ENCODE measurements at places on chromosomes 5 and 9. TPM values are rescaled to one million over a fixed set of nuclear protein-coding genes. Genes with fewer than 3 reads are reported as not detected.

The CRAT gene
- total RNA-seq = 8.9 TPM

The SLC36A2 gene
- not detected for total RNA-seq

The TOR1B gene
- 24.9 TPM for total RNA-seq

The RLN1 gene
- total RNA-seq = not detected

The MRPS30 gene
- total RNA-seq = 99.0 TPM

The DRD1 gene
- 10.0 TPM for total RNA-seq

The PCDHAC1 gene
- total RNA-seq = not detected

The ELAVL2 gene
- total RNA-seq = 0.08 TPM

The CWC27 gene
- 27.7 TPM for total RNA-seq

GRCh38 chr5:141825241-141825671 lies 53.0 kb downstream of the PCDH1 start:
- no peaks in the 10 kb centered on the region for H3K27me3 ChIP-seq
- H3K36me3 ChIP-seq = no peaks in the 10 kb centered on the region
- DNase-seq = no peak
- no peak overlapping the region for H3K4me3 ChIP-seq
- no peak overlapping the region for H3K27ac ChIP-seq

- H3K27me3 ChIP-seq = no peaks in the 10 kb centered on the region
- H3K27ac ChIP-seq = no peak overlapping the region
- H3K4me3 ChIP-seq = no peak overlapping the region
- H3K36me3 ChIP-seq = no peaks in the 10 kb centered on the region
- H3K4me1 ChIP-seq = peaks cover 46% of the 10 kb centered on the region
These were observed 249.7 kb downstream of the ENC1 start for GRCh38 chr5:74390822-74391221.

DNA sequence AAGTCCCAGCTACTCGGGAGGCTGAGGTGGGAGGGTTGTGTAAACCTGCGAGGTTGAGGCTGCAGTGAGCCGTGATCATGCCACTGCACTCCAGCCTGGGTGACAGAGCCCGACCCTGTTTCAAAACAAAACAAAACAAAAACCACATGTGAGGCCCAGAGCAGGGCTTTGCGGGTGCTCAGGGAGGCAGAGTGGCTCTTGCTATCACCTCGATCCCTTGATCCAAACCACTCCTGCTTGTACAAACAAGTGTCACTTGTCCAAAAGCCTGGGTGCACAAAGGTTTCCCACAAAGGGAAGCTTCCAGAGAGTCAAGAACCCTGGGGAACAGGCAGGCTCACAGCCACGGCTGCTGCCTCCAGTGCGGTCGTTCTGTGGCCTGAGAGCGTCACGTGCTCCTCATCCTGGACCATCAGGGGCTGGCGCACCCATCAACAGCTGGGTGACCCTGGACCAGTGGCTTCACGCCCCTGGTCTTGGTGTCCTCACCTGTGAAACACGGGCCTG lies 162.7 kb downstream of the C9orf50 start:
- no peak for DNase-seq
- H3K4me3 ChIP-seq = no peak overlapping the region
- no peak overlapping the region for H3K27ac ChIP-seq

GRCh38 chr5:17438027-17438426 lies 60.0 kb upstream of the TAF11L2 start:
- H3K27ac ChIP-seq = no peak overlapping the region
- no peaks in the 10 kb centered on the region for H3K27me3 ChIP-seq
- H3K4me1 ChIP-seq = peaks cover 15% of the 10 kb centered on the region
- H3K4me3 ChIP-seq = no peak overlapping the region
- H3K36me3 ChIP-seq = no peaks in the 10 kb centered on the region

- DNase-seq = peak; percentile 51
- no peak overlapping the region for H3K27ac ChIP-seq
- H3K4me3 ChIP-seq = peak overlapping the region; percentile 67
- peaks cover 35% of the 10 kb centered on the region for H3K27me3 ChIP-seq
These were observed 833 bp downstream of the GAS1 start for GRCh38 chr9:86946201-86947145.

- no peak for DNase-seq
- H3K4me1 ChIP-seq = no peaks in the 10 kb centered on the region
- no peak overlapping the region for H3K27ac ChIP-seq
- no peaks in the 10 kb centered on the region for H3K36me3 ChIP-seq
- no peak overlapping the region for H3K4me3 ChIP-seq
- H3K27me3 ChIP-seq = peaks cover 17% of the 10 kb centered on the region
These were observed 11.1 kb downstream of the GRIN1 start for GRCh38 chr9:137149942-137150616.

GRCh38 chr9:100308965-100309564 lies 43.7 kb downstream of the TEX10 start:
- DNase-seq = no peak
- no peak overlapping the region for H3K4me3 ChIP-seq
- H3K27me3 ChIP-seq = no peaks in the 10 kb centered on the region
- peaks cover 11% of the 10 kb centered on the region for H3K4me1 ChIP-seq
- H3K27ac ChIP-seq = no peak overlapping the region
- peaks cover 51% of the 10 kb centered on the region for H3K36me3 ChIP-seq

- H3K36me3 ChIP-seq = no peaks in the 10 kb centered on the region
- H3K4me1 ChIP-seq = peaks cover 22% of the 10 kb centered on the region
- H3K27ac ChIP-seq = no peak overlapping the region
These were observed 1.4 kb downstream of the ADAMTS2 start for GRCh38 chr5:179343719-179344430.

DNA sequence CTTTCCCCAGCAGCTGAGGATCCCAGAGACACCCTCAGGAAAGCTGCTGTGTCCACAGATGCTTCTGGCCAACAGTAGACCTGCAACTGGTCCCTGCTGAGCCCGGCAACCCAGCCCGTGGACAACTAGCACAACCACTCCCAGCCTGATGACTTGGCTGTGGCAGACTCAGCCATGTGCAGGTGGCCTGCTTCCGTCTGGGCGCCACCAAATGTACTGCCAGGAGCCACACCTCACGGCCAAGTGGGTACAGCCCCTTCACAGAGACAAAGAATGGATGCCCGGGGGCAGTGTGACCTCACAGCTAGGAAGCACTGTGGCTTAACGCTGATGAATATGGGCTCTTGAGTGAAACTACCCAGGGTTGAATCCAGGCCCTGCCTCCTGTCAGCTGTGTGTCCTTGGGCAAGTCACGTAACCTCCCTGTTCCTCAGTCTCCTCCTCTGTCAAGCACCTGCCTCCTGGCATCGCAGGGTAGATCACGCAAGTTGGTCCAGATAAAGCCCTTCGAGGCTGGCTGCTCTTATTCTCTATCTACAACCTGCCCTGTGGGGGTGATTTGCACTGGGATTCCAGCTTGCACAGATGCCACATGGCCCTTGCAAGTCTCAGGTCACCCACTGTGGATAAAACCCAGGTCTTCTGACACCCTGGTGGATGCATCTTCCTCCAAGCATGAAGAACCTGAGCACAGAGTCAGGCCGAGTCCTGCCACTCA lies 225.0 kb downstream of the PBX3 start:
- H3K27ac ChIP-seq = no peak overlapping the region
- H3K4me3 ChIP-seq = no peak overlapping the region
- peaks cover 4% of the 10 kb centered on the region for H3K4me1 ChIP-seq
- no peaks in the 10 kb centered on the region for H3K27me3 ChIP-seq
- no peak for DNase-seq

- no peaks in the 10 kb centered on the region for H3K36me3 ChIP-seq
- H3K27me3 ChIP-seq = no peaks in the 10 kb centered on the region
- H3K4me3 ChIP-seq = no peak overlapping the region
- no peak overlapping the region for H3K27ac ChIP-seq
- DNase-seq = no peak
These were observed 748.0 kb upstream of the CTNND2 start for GRCh38 chr5:12652201-12652600.

DNA sequence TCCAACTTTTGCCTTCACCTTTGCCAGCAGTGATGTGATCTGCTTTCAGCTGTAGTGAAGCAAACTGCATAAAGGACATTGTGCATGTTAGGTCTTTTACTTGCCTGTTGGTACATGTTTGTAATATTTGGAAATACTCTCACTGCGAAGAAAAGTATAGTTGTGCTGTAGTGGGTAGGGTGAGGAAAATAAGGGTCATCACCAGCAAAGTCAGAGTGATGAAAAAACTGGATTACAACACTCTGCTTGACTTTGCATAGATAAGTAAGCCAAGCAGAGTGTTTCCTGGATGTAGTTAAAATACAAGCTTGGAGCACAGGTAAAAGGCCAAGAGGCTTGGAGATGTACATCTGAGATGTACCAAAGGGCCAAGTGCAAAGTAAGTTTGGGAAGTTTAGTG lies 16.7 kb downstream of the TGFBR1 start:
- DNase-seq = no peak
- H3K4me3 ChIP-seq = no peak overlapping the region
- no peaks in the 10 kb centered on the region for H3K27me3 ChIP-seq
- H3K4me1 ChIP-seq = no peaks in the 10 kb centered on the region

DNA sequence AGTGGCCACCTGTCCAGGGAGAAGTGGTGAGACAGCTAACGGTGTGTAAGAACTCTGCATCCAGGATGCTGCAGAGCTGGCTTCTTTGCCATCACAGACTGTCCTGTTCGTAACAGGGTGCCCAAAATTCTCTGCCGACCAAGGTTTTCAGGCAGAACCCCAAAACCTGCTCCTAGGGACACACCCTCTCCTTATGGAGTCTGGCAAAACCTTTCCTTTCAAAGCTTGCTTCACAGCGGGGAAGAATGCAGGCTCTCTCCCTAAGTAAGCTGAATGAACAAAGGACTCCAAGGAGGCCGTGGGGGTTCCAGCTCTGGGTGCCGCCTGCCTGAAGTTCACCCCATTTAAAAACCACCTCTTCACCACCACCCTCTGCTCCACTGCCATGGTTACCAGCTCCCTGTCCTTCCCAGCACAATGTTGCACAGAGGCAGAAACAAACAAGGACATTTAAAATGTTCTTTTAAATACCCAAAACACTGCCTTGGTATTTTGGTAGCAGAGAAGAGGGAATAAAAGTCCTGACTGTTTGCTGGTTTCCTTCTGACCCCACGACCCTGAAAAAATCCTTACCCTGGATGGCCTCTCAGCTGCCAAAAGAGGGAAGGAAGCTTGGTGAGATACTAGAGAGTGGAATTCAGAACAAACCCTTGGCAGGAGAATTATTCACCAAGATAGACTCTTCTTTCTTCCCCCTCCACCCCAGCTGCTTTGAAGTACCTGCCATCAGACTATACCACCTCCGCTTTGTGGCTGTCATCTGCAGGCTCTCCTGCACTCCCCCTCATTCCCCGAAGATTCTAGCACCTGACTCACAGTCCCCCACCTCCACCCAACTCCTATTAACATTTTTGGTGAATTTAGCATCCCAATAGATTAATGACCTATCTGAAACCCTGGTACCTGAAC lies 7.1 kb upstream of the KLF9 start:
- peaks cover 17% of the 10 kb centered on the region for H3K4me1 ChIP-seq
- no peaks in the 10 kb centered on the region for H3K36me3 ChIP-seq
- peak overlapping the region; percentile 95 for H3K27ac ChIP-seq
- no peak overlapping the region for H3K4me3 ChIP-seq

DNA sequence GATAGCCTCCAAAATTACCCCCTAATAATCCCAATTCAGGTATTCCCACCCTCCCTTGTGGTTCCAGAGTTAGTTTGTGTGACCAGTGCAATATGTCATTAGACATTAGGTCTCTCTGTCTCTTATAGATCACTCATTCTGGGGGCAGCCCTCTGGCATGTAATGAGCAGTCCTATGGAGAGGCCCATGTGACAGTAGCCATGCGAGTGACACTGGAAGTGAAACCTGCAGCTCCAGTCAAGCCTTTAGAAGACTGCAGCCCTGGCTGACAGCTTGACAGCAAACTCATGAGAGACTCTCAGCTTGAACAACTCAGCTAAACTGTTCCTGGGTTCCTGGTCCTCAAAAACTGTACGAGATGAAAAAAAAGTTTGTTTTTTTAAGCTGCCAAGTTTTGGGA lies 54.0 kb upstream of the HSPB3 start:
- DNase-seq = no peak
- H3K27me3 ChIP-seq = no peaks in the 10 kb centered on the region
- peaks cover 7% of the 10 kb centered on the region for H3K4me1 ChIP-seq
- H3K36me3 ChIP-seq = no peaks in the 10 kb centered on the region
- no peak overlapping the region for H3K27ac ChIP-seq
- no peak overlapping the region for H3K4me3 ChIP-seq

GRCh38 chr9:132673355-132673754 lies 3.1 kb downstream of the GTF3C4 start:
- H3K27me3 ChIP-seq = no peaks in the 10 kb centered on the region
- no peak overlapping the region for H3K4me3 ChIP-seq
- DNase-seq = peak; percentile 4
- peaks cover 18% of the 10 kb centered on the region for H3K4me1 ChIP-seq

- no peak for DNase-seq
- H3K4me3 ChIP-seq = no peak overlapping the region
- no peak overlapping the region for H3K27ac ChIP-seq
These were observed 159.6 kb downstream of the BNC2 start for GRCh38 chr9:16710888-16711287.

GRCh38 chr5:35771300-35771699 lies 85.4 kb upstream of the IL7R start:
- no peaks in the 10 kb centered on the region for H3K36me3 ChIP-seq
- no peak for DNase-seq
- no peak overlapping the region for H3K27ac ChIP-seq
- no peaks in the 10 kb centered on the region for H3K4me1 ChIP-seq
- no peak overlapping the region for H3K4me3 ChIP-seq

GRCh38 chr9:95211028-95211427 lies 106.5 kb downstream of the FANCC start:
- H3K4me3 ChIP-seq = no peak overlapping the region
- DNase-seq = no peak
- H3K27ac ChIP-seq = no peak overlapping the region
- no peaks in the 10 kb centered on the region for H3K27me3 ChIP-seq
- H3K36me3 ChIP-seq = no peaks in the 10 kb centered on the region

DNA sequence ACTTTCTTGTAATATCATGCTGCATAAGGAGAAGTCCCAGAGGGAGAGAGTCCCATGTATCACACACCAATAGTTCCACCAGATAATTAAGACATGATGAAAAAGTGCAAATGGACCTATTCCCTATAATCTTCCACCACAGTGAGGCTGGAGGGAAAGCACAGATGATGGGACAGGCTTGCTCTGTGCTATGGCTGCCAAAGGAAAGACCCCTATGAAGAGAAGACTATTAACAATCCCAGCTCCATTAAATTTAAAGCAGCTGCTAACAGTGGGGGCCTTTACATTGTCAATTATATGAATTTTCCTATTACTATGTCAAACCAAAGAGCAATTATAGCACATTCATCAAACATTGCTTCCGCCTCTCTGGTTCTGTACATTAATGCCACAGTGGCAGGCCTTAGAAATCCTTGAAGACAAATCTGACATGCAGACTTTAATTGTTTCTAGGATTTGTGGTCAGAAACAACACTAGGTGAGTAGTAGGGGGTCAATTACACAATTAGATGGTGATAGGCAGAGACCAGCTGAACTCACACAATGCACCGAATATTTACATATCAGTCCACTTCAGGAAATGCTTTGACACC lies 551.3 kb downstream of the TLE1 start:
- DNase-seq = no peak
- no peaks in the 10 kb centered on the region for H3K36me3 ChIP-seq
- H3K27me3 ChIP-seq = no peaks in the 10 kb centered on the region

DNA sequence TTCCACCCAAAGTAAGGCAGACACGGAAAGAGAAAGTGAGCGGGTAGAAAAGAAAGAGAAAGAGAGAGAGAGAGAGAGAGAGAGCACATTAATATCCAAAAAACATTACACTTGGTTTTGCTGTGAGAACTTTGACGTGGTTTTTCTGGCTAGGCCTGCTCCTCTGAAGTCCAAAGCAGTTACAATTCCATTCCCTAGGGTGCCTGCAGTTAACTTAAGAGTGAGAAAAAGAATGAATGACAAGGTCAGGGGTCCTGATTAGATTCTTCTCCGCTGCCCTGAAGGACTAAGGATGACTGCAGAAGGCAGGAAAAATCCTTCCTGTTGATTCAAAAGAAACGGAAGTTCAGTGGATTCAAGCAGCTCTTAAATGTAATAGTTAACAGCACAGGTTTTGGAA lies 589.8 kb downstream of the PRELID2 start:
- H3K27me3 ChIP-seq = no peaks in the 10 kb centered on the region
- H3K36me3 ChIP-seq = no peaks in the 10 kb centered on the region
- peaks cover 45% of the 10 kb centered on the region for H3K4me1 ChIP-seq

Measured in SJSA1 (cell line).